Germinal center (tissue), 1 donor: ENCODE measurements at places on chromosomes 6 and 20.

GRCh38 chr20:11302436-11302835, 615.3 kb upstream of the BTBD3 start:
- no peak for DNase-seq

GRCh38 chr6:101666256-101666655, 272.7 kb downstream of the GRIK2 start:
- no peak for DNase-seq

DNA sequence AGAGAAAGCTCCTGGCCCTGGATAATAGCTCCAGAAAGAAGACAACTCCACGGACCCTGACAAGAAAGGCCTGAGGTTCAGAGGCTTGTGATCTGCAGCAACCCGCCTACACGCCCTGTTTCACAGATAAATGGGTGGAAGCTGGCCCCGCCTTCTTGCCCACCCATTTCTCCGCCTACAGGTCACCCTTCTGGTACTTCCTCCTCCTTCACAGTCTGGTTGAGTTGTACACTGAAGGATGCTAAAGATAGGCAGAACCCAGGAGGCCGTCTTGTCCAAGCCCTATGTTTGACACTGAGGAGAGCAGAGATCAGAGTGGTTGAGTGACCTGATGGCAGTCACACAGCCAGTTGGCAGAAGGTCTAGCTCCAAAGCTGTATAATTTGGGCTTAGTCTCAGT, 34.2 kb upstream of the MDGA1 start:
- DNase-seq: peak; percentile 87

GRCh38 chr6:134746140-134746539, 203.8 kb downstream of the ALDH8A1 start:
- no peak for DNase-seq

DNA sequence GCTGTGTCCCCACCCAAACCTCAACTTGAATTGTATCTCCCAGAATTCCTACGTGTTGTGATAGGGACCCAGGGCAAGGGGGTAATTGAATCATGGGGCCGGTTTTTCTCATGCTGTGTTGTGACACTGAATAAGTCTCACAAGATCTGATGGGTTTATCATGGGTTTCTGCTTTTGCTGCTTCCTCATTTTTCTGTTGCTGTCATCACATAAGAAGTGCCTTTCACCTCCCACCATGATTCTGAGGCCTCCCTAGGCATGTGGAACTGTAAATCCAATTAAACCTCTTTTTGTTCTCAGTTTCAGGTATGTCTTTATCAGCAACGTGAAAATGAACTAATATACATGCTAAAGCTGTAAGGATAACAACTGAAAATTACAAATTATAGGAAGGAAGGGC, 88.3 kb downstream of the CDYL start:
- DNase-seq: no peak

DNA sequence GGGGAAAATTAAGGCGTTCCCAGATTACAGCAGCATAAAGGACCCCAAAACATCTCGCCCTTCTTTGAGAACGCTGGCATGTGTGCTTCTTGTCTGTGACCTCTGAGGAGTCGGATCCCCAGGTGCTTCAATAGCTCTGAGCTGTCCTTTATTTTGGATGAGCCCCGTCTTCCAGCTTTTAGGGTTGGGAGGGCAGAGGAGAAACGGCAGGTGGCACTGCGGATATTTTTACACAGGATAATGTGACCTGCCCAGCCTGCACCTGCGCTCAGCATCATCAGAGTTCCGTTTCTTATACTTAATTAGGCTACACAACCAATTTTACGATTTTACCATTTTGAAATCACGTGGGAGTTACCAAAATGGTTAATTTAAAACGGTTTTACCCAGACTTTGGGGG, 147.7 kb upstream of the RPS6KA2 start:
- DNase-seq: no peak

DNA sequence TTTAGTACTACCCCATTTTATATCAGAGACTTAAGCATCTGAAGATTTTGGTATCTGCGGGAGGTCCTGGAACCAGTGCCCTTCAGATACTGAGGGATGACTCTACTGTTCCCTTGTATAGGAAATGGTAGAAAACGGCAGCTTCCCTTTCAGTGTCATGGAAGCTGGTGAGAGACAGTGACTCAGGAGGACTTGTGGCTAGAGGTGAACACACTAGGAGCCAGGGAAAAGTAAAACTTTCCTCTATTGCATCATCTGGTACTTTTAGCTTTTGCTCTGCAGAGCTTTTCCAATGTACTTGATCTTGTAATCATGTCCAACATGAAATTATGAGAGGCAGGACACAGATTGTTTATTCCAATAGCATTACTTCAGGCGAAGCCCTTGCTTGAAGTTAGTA, 45.0 kb downstream of the RNF144B start:
- no peak for DNase-seq

GRCh38 chr20:18754030-18754652, 59.4 kb upstream of the SCP2D1 start:
- no peak for DNase-seq

- no peak for DNase-seq
These were observed 123.1 kb downstream of the PLEKHG1 start for GRCh38 chr6:150722614-150723344.

DNA sequence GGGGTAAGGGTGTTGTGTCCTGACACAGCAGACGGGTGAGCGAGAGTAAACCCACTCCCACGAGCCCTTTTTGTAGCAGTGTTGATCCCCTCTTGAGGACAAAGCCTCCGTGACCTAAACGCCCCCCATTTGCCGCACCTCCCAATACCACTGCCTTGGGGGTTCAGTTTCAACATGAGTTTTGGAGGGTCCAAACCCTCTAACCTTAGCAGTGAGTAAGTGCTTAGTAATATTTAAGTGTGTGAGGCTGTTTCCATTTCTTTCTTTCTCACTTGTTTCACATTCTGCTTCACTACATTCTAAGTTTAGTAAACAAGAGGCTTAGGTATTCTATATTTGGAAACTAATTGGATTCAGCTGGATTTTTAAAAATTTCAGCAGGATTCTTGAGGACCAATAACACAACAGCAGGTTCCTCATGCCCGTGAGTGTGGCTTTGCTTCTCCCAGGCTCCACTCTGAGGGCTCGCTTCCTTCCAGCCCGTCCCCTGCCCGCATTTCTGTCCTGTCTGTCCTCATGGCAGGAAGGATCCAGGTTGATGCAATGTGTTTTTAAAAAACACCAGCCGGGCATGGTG, 41.2 kb downstream of the SNX9 start:
- DNase-seq: no peak

- DNase-seq: no peak
These were observed 155.2 kb downstream of the BTBD3 start for GRCh38 chr20:12072954-12073264.
